T follicular helper cell (primary cell): ENCODE measurements at places on chromosomes 4 and X.
A peak's percentile ranks its signal among the peaks of the same experiment; 100 is the strongest.

DNA sequence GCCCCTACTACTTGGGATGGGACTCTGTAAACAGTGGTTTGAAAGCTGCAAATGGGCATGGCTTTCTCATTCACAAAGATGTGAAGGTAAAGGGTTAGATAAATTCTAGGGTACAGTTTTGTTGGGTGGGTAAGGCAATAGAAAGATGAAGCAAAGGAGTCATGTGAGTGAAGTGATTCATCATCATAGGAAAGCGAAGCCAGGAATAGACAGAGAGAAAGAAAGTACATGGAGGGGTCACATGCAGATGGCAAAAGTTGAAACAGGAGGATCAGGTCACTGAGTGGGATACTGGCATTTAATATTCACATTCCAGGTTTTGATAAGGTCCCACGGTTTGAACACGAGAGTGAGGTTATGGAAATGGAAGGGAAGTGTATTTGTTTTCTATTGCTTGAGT is 8.2 kb upstream of the ABCG2 start:
- DNase-seq = no peak

GRCh38 chrX:46796574-46797191 is 37.8 kb upstream of the SLC9A7 start:
- peak; percentile 41 for DNase-seq

GRCh38 chr4:89222170-89222569 is 85.4 kb downstream of the GPRIN3 start:
- DNase-seq = no peak

DNA sequence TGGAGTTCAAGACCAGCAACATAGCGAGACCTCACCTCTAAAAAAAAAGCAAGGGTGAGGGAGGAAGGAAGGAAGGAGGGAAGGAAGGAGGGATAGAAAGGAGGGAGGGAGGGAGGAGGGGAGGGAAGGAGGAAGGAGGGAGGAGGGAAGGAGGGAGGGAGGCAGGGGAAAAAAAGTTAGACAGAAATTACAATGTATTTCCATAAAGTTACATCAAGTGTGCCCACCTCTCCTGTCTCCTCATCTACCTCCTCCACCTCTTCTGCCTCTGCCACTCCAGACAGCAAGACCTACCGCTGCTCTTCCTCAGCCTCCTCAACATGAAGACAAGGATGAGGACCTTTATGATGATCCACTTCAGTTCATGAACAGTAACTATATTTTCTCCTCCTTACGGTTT is 8.3 kb downstream of the LIN54 start:
- DNase-seq = no peak

DNA sequence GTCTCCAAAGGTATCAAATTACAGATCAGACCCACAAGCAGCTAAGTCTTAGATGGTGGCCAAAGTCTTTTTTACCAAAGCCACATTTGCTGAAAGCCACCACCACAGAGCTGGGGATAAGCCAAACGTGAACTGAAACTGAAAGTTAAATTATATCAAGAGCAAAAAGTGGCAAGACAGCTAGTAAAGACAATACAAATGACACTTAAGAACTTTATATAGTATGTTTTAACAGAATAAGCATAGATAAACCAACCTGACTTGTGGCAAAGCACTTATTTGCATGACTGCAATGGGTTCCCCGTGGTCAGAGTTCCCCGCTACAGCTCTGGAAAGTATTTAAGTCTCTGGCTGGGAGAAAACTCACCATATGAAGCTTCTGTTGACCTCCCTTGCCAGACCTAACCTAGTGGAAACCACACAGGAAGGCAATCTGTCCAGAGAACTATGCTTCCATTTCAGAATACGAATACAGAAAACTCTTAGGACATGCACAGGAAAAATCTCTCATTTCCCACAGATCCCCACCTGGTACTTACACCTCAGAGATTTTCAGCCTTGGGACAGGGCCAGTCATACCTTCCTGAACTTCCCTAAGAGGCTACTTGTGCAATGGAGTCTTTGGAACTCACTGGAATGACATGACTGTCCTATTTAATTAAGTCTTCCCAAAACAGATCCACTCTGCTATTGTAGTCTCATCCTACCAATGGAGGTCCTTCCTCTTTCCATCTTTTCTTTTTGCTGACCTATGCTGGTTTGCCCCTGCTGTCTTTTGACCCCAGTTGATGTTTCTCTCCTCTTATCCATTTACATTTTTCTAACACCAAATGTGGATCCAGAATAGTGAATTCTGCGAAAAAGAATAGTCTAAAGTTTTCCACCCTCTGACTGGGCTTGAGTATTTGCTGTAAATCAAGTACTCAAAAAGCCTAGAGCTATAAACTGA is 225.1 kb downstream of the NR3C2 start:
- no peak for DNase-seq

DNA sequence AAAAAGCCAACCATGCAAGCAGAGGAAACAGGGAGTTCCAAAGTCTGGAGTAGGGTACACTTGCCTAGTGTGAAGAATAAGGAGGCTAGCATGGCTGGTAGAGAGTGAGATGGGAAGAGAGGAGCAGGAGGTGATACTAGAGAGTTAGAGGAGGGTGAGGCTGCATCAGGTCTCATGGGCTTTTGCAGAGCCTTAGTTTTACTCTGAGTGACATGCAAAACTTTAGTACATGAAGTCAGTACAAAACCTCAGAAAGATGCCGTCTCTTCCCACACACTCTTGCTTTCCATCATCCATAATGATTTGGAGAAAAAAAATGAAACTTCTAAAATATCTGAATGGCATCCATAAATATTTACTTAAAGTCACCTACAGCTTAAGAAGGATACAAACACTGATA is 5.0 kb downstream of the OPRPN start:
- DNase-seq = no peak

- no peak for DNase-seq
Measured at GRCh38 chr4:188439641-188440311, 300.5 kb downstream of the TRIML1 start.

- no peak for DNase-seq
Measured at GRCh38 chr4:187972135-187972534, 23.4 kb upstream of the ZFP42 start.

DNA sequence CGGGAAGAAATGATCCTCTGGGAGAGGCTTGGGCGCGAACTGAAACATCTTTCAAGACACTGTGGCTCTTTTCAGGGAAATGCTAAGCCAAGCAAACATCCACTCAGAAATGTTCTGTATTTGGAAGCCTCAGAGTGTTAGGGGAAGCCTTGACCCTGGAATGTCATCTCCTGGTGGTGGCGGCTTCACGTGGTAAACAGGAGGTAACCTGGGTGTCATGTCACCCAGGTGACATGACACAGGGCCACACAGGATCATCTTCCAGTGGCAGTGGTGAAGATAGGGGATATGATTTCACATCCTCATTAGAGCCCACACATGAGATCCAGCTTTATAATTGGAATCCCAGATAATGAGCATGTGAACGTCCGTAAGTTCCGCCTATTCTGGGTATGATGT is 140.0 kb downstream of the TBL1X start:
- no peak for DNase-seq

DNA sequence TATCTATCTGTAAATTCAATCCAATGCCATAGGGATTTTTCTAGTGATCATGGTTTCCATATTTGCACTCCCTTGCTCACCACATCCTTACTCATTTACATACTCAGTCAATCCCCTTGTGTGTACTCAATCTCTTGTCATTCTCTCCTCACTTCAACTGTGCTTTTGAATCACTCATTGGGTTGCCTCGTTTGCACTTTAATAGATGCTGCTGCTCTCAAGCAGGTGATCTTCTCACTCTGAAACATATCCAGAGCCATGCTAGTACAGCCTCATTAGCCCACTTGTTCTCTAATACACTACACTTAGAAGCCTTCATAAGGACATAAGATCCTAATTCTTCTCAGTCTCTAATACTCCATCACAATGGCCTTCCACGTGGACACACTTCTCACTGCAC is 507.9 kb downstream of the TECRL start:
- no peak for DNase-seq
